ENCODE measurements at places on chromosomes 2 and 18.

- no peak for DNase-seq
Observed at GRCh38 chr2:103977668-103978067, 876.2 kb upstream of the POU3F3 start.

DNA sequence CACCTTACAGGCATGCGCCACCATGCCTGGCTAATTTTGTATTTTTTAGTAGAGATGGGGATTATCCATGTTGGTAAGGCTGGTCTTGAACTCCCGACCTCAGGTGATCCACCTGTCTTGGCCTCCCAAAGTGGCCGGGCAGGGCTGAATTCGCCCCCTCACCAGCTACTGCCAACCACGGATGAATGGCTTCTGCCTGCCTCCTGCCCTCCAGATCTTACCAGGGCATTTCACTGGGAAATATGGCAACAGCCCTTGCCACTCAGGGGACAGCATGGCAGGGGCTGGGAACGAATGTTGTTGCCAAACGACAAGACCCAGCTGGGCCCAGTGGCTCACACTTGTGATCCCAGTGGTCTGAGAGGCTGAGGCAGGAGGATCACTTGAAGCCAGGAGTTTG is 1.8 kb upstream of the ALPP start:
- no peak for DNase-seq

GRCh38 chr18:36211612-36212065 is 24.3 kb downstream of the MOCOS start:
- DNase-seq: no peak

DNA sequence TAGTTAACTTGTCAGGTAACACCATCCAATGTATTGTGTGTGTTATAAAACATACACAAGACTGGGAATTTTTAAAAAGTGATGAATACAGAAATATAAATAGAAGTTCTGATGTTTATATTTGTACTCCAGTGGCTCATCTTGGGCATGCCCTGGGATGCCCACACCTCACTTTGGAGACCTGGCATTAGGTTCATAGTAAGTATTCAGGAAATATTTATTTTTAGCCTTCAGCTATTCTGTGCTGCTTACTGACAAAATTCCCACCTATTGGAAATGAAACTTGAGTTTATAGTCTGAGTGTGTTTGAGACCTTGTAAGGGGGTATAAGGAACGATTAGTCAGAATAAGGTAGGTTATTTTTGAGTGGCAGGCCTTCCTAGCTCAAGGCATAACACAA is 67.5 kb downstream of the MYO1B start:
- no peak for DNase-seq

- DNase-seq: no peak
Observed at GRCh38 chr2:204116159-204116792, 179.7 kb downstream of the ICOS start.

GRCh38 chr2:217857624-217858506 is 144.9 kb downstream of the TNS1 start:
- no peak for DNase-seq

GRCh38 chr2:37173741-37174140 is 14.7 kb downstream of the SULT6B1 start:
- no peak for DNase-seq

DNA sequence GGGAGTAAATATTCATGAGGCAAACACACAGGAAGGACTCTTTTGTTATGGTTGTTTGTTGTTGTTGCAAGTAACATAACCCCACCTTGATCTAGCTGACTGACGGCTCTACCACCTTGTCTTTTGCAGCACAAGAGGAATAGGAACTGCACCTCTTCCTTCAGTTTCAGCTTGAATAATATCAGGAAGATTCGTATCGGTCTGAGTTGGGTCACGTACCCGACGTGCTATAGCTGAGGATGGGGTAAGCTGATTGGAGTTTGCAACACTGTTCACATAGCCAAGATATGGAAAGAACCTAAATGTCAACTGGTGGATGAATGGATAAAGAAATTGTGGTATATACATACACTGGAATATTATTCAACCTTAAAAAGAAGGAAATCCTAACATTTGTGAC is 14.5 kb upstream of the IL1RN start:
- no peak for DNase-seq

Measured in erythroblast (primary cell).